Effector CD4-positive, alpha-beta T cell (primary cell): ENCODE measurements at places on chromosomes 4 and X.

DNA sequence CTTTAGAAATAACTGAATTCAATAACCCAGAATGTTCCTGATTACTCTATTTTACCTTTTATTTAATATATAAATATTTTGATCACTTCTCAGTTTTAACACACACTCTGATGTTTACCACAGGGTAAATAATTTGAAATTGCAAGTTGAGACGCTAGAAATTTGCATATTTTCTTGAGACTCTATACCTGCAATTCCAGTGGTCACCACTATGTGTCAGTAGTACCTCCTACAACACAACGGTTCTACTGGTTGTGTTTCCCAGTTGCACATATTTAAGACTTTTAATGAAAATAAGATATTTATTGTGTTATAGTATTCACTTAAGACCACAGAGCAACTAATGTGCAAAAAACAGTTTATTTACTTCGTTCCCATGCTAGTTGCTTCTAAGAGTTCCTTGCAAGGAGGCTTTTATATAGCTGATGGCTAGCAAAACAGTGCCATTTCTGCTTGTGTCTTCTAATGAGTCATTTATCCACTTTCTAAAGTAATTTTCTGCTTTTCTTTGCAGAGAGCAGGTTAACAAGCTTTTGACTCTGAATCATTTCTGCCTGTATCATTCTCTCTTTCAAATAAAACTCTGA lies 98.9 kb upstream of the PDLIM3 start:
- no peak for DNase-seq

DNA sequence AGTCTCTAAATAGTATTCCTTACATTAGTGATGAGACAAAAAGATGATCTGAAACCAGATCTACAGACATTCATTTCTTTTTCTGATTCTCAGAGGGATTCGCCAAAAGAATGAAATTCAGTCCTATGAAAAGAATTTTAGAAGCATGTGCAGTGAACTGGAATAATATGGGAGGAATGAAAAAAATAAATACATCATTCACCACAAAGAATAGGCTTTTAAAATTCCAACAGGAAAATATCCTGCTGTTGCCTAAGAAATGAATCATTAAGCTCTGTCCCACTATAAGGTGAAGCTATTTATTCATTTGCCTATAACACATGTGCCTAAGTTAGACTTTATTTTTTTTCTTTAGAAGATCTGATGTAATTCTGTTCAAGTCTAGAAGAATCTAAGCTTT lies 165.9 kb downstream of the IL15 start:
- DNase-seq, result no peak

- DNase-seq, result no peak
Observed at GRCh38 chrX:118621081-118621759, 106.2 kb upstream of the IL13RA1 start.

DNA sequence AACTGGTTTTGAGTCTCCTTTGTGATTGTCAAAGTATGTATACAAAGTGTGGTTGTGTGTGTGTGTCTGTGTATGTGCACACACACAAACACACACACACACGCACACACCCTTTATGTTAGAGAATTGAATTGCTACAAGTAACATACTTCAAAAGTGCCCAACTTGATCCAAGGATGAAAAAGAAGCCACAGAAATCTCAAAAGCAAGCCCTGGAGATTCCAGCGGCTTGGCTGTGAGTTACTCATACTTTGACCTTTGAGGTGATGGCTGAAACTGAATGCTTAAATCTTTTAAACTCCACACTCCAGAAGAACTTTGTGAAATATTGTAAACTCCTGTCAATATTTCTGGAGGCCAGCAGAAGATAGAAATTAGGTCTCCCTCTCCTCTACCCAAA lies 168.4 kb upstream of the NRK start:
- no peak for DNase-seq

GRCh38 chr4:184851200-184851541 lies 25.4 kb upstream of the ACSL1 start:
- no peak for DNase-seq

DNA sequence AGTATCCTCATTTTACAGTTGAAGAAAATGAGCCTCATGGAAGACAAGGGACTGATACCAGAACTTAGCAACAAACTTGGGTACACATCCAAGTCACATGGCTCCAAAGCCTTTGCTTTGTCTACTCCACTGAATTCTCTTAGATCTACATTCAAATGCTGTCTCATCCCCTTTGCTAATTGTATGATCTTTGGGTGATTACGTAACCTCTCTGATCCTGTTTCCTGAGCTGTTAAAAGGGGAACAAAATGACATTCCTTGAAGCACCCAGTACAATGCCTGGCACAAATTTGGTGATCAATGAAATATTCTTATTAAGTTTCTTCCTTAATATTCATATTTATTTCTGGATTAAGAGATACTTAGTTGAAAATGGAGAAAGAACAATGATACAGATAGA lies 5.9 kb upstream of the HPGD start:
- no peak for DNase-seq

DNA sequence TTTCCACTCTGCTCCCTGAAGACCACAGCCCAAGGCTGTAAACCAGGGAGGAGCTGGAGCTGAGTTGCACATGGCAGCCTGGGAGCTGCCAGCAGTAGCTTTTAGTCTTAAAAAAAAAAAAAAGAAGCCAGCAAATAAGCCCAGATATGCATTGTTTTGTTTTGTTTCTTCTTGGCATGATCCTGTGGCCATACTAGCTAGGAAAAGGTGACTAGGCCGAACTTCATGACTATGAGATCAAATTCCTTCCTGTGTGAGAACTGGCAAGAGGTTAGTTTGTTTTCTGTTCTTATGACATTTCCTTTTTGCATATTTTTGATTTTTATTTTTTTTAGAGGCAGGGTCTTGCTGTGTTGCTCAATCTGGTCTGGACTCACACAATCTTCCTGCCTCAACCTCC lies 323.3 kb downstream of the DCTD start:
- DNase-seq, result no peak

DNA sequence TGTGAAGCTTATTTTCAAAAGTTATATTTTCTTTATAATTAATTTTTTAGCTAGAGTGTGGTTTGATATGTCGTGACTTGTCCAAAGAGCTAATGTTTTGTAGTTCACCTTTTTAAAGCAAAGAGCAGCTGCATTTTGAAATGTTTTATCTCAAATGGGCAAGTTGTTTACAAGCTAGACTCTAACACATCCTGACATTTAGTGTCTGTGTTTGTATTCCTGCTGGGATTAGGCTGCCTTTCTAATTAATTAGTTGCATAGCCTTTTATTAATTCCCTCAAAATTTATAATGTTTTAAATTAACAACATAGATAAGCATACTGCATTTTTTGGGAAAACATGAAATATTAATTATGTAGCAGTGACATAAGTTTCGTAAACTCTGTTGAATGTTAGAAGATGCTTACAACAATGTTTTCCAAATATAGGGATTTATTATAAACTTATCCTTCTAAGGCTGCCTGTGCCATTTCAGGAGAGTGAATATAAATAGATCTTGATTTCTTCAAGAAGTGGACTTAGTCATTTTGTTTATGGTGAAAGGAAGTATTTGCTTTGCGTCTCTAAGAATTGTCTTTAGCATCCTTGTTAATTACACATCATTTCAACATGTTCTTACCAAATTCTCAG lies 37.7 kb upstream of the NUDT6 start:
- DNase-seq, result no peak

DNA sequence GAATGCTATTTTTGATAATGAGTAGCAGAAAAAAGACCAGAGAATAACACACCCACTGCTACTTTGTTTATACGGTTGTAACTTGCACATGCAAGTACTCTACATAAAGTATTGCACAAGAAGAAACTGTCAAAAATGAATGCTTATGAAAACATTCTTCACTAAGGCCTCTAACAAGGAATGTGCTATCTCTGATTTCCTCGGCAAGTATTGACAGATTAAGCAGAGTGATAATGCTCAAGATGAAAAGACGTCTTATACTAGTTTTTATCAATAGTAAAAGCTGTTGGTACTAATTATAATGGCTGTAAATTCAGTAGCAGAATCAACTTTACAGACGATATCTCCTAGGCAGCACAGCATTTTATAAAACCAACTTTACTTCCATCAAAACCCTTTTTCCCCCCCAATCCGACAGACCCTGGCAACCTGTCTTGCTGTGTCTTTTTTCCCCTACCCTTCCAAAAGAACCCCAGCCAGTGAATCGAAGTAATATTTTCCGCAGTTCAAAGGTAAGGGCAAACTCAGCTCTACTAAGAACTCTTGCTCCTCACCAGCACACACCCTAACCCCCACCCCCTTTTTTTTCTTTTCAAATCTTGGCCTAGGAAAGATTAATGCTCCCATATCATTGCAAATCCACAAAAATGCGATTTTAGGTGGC lies 1.5 kb downstream of the FRYL start:
- DNase-seq, result no peak

- no peak for DNase-seq
Observed at GRCh38 chr4:11512871-11513270, 84.2 kb upstream of the HS3ST1 start.

DNA sequence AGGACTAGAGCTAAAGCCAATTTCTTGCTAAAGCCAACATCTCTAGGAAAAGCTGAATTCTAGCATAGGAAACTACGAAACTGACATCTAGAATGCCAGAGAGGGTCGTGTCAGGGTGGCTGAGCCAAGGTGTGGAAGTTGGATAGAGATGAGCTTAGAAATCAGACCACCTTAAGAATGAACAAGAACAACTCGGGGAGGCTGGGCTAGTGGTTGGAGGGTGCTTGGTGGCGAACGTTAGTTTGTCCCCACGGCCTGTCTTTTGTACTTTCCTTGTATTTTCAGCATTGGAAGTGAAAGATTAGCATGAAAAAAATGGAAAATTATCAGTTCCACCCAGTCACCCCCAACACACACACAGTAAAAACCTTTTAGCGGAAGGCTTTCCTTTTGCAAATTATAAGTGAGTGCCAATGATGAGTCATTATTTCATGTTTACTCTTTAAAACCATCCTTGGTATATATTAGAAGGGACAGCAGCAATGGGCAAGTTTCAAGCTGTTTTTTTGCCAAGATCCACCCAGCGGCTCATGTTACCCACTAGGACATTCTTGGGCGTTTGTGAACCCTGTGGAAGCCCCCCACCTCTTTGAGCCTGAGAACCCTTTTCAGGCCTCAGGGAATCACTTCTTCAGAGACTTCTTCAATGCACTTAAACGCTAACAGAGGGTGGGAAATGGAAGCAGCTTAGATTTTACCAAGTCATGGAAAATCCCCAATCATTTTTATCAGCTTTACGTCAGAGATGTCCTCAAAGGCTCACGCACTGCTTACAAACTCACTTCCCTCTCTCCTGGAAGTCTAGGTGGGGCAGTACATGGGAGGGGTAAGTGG lies 4.9 kb upstream of the PPEF1 start:
- DNase-seq, result no peak

DNA sequence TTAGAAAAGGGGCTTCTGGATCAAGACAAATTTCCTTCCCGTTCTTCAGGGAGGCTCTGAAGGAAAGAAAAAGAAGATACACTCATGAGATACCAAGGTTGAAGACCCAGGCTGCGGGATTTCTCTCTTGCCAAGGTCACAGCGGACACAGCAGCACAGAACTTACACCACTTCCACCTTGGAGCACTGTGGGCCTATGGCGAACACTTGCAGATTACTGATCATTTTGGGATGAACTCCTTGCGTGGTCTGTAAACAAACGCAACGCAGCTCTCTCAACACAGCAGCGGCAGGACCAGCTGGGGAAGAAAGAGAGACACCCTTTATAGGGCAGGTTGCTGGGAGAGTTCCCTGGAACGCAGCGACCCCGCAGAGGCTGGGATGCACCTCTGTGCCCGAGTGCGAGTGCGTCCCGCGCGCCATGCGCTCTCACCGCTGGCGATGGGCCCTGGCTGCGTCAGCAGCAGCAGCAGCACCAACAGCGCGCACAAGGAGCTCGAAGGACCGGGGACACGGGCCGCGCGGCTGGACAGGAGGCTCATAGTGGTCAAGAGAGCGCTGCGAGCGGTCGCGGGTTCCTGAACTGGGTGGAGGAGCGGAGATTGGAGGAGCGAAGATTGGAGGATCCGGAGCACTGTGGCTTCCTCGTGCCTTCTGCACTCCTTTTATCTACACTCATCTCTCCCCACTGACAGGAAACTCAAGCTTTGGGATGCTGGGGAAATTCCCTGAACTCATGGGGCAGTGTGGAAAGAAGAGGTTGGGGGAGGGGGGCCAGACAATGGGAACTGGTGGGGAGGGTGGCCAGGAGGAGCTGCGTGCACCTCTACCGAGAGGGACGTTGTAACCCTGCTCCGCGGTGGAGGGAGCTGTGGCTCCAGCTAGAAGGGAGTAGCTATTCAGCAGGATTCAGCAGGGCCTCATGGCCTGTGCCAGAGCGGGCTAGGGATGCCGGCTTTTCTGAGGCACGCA lies at the start of gene CXCL5:
Gene CXCL5 (minus strand): TSS at position 638 of the 972 bp plus-strand sequence. CDS start 96 bp downstream, at position 542.
- no peak for DNase-seq

DNA sequence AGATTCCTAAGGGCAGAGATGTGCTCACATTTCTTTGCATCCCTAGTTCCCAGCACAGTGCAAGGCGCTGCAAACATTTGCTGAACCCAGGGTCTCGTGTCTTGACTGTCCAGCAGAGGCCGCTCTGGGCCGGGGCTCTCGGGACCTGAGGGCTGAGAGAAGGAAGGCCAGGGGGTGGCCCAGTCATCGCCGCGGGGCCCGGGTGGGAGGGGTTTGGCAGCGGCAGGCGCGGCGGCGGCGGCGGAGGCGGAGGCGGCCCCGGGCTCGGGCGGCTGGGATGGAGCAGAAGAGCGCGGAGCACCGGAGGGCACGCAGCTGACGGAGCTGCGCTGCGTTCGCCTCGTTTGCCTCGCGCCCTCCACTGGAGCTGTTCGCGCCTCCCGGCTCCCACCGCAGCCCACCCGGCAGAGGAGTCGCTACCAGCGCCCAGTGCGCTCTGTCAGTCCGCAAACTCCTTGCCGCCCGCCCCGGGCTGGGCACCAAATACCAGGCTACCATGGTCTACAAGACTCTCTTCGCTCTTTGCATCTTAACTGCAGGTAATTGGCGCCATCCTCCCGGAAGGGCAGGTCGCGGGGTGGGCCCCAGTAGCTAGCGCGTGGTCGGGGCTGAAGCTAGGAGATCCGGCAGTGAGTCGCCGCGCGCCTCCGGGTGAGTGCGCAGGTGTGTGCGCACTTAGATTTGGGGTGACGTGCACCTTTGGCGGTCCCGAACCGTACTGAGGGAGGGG lies at the start of gene PARM1:
Gene PARM1 (plus strand): TSS at position 285 of the 730 bp plus-strand sequence. CDS start 212 bp downstream, at position 497.
- no peak for DNase-seq

DNA sequence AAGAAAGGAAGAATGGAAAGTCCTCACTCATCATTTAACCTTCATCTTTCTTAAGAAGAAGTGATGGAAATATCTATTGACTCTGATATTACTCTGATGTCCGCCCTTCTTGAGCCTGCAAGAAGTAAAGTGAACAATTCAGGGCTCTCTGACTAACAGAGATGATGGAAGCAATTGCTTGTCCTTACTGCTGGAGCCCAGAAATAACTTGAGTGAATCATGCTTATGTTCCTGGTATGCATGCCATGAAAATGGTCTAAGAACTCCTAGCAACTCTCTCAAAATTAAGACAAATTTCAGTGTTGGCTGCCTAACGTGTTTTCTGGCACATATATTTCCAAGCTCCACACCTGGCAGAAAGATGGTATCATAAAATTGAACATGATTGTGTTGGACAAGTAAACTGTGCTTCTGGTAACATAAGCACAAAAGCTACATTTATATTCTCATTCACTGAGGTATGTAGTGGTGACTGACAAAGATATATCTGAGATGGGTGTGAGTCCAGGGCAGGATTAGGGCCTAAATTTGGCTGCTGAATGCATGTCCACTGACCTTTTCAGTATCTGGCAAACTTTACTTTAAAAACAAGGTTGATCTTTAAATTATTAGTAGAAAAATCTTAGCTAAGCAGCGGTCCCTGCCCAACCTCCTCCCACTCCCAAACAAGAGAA lies 109.2 kb upstream of the OTUD4 start:
- no peak for DNase-seq
